Activated naive CD4-positive, alpha-beta T cell (primary cell): ENCODE measurements at places on chromosomes 6 and 20.

DNA sequence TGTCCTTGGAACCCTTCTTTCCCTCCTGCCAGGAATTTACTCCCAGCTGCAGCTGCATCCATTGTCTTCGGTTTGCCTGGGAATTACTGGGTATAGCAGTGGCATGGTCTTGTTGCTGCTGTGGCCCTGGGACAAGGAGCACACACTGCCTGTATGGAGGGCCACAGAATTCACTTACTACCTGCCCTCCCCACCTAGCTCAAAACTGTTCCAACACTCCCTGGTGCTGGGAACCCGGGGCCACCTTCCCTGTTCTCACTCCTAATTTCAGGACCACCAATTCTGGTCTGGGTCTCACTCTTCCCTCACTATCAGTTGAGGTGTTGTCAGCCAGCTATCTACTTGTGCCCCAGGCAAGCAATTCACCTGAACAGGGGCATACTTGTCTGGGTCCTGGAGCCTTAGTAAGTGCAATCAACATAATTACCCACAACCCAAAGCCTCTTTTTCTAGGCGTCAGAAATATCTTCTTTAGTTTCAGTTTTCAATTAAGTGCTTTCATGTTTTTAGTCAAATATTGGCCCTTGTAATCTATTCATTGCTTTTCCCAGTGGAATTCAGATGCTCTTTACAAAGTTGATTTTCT lies 47.2 kb downstream of the METTL24 start:
- DNase-seq: no peak

- no peak for DNase-seq
Measured at GRCh38 chr20:7516621-7517111, 423.6 kb downstream of the HAO1 start.

- DNase-seq: no peak
Measured at GRCh38 chr20:46229478-46230105, 78.7 kb downstream of the CDH22 start.

DNA sequence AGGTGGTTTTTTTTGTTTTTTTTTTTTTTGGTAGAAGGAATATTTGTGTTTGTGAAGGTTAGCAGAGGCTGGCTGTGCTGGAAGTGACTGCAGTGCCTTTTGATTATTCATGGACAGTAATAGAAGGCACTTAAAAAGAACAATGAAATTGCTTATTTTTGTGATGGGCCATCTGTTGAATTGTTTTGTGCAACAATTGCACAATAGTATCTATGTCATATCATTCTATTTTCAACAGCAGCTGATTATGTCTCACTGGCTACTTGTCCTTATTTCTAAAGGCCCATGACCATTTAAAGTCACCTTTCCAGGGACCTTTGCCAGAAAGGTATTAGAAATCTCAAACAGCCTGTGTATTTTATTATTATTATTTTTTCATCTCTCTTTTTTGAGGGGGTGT lies 70.6 kb downstream of the AFG1L start:
- no peak for DNase-seq

DNA sequence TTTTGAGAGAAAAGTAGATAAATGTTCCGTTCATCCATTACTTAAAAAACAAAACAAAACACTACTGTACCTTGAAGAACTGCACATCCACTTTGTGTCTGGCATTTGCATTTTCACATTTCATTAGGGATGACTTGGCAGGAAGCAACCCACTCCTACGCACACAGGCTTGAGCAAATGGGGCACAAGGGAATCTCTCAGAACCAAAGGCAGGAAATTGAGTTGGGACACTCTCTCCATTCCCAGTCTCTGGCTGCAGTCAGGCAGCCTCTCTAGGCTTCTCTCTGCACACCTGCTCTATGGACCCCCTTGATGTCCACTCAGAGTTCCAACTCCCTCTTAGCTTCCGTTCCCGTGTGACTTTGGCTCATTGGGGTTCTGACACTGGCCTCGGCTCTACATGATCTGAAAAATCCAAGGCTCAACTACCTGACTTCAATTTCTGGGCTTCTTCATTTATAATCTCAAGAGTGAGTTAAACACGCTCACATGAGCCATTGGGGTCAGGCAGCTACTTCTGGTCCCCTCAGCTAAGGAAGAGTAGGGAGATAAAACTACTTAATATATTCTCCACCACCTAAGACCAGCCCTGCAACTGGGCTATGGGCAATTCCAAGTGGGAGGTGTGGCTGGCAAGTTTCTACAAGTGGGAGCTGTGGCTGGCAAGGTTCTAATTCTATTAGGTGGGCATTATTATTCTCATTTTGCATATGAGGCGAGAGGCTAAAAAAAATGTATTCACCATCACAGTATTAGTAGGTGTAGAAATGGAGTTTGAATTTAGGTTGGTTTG lies 251.9 kb downstream of the SOD2 start:
- DNase-seq: no peak

DNA sequence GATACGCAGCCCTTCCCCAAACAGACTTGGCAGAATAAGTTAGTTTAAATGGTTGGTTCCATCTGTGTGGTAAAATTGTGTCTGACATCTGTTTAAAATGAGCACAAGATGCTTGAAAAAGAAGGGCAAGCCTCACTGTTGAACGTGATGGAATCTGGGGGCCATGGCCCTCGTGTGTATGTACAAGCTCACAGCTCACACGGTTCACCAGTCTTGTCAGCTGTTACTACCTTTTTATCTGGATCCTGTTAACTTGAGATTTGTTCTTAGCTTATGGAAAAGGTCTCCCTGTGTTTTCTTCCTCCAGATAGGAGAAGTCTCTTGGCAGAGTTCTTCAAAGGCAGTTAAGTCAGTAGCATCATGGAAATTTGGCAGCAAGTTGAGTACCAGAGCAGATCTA lies 270.6 kb downstream of the KHDC1L start:
- no peak for DNase-seq

DNA sequence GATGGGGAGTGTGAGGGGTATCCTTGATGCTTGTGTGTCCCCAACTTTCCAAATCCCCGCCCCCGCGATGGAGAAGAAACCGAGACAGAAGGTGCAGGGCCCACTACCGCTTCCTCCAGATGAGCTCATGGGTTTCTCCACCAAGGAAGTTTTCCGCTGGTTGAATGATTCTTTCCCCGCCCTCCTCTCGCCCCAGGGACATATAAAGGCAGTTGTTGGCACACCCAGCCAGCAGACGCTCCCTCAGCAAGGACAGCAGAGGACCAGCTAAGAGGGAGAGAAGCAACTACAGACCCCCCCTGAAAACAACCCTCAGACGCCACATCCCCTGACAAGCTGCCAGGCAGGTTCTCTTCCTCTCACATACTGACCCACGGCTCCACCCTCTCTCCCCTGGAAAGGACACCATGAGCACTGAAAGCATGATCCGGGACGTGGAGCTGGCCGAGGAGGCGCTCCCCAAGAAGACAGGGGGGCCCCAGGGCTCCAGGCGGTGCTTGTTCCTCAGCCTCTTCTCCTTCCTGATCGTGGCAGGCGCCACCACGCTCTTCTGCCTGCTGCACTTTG lies at the start of gene TNF:
Gene TNF (plus strand): TSS at position 231 of the 567 bp plus-strand sequence. CDS start 177 bp downstream, at position 408.
- DNase-seq: peak; percentile 29

- no peak for DNase-seq
Measured at GRCh38 chr6:170094686-170095272, 196.1 kb downstream of the DLL1 start.

DNA sequence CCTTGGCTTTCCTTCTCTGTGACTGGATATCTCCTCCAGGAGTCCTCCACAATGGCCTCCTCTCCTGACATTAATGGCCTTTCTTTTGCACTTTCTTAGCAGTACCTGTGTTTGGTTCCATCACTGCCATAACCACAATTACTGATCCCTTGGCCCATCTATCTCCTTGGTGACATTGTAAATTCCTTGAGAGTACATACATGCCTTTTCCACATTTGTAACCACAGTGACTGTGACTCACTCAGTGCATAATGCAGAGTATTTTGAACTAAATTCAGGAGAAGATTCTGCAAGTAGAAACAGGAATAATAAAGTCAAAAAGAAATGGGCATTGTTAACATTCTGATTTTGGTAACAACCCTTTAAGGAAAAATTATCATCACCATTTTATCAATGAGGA lies 197.2 kb upstream of the SOX4 start:
- no peak for DNase-seq

DNA sequence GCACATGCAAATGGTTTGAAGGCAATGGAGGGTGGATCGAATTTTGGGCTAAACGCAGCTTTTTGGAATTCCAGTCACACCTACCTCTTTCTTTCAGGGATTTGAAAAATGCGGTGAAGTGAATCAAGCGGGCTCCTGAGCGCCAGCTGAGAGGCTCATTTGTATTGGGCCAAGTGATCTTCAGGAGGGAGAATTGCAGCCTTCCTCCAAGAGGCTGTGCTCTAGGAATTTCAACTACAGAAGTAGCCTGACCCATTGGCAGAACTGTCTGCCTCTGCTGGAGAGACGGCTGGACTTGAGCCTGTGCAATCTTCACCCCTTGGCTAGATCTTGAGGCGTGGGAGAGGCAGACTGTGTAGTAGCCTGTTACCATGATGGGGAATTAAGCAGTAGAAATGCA lies 5.7 kb upstream of the TIAM2 start:
- DNase-seq: no peak

- no peak for DNase-seq
Measured at GRCh38 chr6:145017516-145017915, 717.8 kb downstream of the EPM2A start.

DNA sequence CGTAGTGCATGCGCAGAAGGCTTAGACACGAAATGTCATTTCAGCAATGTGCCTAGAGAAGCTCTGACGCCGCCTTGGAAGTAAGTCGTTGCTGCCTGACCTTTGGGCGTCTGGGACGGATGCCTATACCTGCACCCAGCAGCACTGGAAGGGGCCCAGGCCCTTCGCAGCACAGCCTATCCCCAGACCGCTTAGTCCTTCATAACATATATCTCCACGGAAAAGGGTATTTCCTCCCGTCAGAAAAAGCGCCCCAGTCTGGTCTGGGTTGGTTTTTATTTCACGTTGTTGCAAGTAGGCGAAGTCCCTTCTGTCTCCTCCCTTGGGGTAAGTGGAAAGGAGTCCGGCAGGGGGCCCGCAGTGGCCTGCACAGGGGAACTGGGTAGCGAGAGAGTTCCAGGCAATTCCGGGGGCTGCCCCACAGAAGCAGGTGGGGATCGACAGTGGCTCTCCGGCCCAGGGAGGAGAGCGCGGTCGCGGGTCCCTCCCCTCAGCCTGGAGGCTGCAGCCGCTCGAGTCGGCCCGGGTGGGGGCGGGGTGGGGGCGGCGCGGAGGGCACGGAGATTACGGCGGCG lies 559 bp upstream of the EYA4 start:
- DNase-seq: no peak

GRCh38 chr6:142329486-142330113 lies 27.8 kb downstream of the ADGRG6 start:
- DNase-seq: no peak

DNA sequence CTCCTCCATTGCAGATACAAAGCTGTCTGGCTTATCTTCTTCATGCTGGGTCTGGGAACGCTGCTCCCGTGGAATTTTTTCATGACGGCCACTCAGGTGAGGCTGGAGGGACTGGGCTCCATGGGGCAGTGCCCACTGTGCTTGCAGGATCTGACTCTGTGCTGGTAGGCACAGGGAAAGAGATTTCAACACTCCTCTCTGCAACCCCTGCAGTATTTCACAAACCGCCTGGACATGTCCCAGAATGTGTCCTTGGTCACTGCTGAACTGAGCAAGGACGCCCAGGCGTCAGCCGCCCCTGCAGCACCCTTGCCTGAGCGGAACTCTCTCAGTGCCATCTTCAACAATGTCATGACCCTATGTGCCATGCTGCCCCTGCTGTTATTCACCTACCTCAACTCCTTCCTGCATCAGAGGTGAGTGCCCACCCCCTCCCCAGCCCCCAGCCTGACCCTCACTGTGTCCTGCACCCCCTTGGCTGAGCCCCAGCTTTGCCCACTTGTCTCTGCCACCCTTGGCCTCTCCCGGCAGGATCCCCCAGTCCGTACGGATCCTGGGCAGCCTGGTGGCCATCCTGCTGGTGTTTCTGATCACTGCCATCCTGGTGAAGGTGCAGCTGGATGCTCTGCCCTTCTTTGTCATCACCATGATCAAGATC lies 6.1 kb downstream of the SLC29A1 start:
- DNase-seq: no peak

GRCh38 chr6:42819803-42820511 lies 38.1 kb downstream of the BICRAL start:
- DNase-seq: no peak

- no peak for DNase-seq
Measured at GRCh38 chr20:43188861-43189553, 699 bp downstream of the PTPRT start.

GRCh38 chr6:145055567-145055966 lies 679.8 kb downstream of the EPM2A start:
- DNase-seq: no peak

DNA sequence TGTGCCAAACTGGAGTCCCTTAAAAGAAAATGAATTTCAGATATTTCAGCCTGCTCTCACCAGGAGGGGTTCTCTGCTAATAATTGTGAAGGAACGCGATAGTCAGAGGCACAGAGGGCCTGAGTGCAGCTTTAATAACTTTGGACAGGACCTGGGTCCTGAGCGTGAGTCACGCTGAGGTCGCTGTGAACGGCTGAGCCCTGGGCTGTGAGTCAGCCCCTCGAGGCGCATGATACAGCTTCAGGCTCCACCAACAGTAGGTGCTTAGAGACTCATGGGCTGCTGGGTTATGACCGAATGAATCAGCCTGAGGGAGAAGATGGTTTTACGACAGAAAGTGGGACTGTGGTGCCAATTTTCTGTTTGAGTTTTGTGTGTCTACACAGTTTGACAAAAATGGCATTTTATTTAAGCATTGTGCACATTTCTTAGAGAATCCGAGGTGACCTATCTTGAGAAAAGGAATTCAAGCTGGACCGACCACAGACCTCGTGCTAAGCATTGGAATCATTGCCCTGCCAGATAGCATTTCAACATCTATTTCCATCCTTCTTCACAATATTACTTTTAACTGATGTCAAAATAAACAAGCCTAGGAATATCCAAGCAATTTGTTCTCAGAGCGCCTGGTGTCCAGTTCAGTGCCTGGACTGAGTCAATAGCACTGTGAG lies 183.0 kb downstream of the THBS2 start:
- no peak for DNase-seq

- DNase-seq: no peak
Measured at GRCh38 chr6:157398151-157398550, 17.2 kb downstream of the ZDHHC14 start.

- no peak for DNase-seq
Measured at GRCh38 chr6:27297484-27297856, 14.6 kb downstream of the POM121L2 start.

GRCh38 chr6:133609415-133610226 lies 279.3 kb upstream of the TCF21 start:
- no peak for DNase-seq

DNA sequence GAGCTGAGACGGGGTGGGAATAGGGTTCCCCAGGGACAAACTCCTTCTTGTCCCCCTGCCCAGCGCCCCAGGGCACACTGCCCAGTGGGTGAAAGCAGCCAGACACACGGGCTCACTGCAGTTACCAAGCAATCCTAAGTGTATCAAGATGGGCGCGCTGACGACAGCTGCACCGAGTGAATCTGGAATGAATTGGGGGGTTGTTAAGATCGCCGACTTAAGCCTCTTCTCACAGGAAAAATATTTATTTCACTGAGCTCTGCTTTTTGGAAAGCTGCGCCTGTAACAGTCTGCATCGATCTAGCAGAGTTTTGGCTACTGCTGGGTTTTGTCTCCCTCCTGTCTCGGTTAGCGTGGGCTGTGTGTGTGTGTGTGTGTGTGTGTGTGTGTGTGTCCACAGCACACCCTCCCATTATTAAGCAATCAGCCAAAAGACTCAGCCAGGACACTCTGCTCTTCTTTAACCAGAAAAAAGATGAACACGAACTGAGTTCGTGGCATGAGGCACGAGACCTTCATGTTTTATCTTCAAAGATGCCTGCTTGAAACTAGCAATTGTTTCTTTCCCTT lies 35.9 kb downstream of the RIPOR3 start:
- DNase-seq: no peak
